ENCODE measurements at places on chromosomes 13 and 19.

- no peak for DNase-seq
Measured at GRCh38 chr13:28574617-28575142, 79.8 kb upstream of the FLT1 start.

DNA sequence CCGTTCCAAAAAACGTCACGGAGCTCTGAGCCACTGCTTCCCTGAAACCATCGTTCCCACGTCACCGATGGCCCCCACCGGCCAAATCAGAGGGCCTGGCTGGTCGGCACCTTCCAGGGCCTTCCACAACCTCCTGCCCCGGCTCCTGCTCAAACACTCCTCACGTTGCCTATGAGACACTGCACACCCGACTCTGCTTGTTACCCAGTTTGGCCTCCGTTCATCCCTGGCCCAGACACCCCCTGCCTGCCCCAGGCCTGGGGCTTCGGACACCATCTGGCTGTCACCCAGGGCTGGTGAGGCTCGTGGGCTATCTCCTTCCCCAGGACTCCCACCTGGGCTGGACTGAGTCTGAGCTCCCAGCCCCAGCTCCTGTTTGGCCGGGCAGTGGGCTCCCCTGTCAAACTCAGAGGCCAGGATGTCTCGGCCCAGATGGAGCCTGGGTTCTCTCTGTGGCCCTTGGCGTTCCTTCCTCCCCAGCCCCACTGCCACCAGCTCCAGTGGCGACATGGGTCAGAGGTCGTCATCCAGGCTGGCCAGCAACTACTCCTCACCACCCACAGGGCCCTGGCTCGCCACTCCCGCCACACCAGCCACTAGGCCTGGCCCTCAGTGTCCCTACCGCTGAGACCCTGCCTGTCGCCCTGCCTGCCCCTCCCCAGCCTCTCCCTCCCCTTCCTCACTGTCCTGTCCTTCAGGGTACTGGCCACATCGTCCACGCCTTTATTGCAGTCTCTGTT is 17.7 kb downstream of the CERS1 start:
- DNase-seq = no peak

DNA sequence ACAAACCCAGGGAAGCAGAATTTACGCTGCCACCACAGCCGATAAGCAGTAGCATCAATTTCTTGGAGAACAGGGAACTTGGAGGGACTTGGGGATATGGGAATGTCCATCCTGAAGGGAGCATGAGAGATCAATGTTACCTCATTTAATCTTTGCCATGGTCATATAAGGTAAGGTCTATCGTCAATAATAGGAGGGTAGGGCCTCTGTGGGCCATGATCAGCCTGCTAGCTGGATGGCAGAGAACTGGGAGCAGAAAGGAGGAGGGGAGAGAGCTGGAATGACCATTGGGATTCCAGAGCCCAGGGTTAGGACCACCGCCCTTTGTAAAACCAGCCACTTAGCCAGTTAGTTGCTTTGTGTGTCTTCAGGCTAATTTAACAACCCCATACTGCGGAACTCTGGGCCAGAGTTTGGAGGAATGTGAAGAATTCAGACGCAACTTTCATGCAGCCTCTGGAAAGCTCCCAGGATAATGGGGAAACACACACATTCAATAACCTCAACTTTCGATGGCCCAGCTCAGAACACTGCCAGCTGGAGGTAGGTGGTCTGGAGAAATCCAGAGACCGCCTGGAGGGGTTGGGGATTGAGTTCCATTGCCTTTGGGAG is 40.3 kb downstream of the ZNF557 start:
- no peak for DNase-seq

DNA sequence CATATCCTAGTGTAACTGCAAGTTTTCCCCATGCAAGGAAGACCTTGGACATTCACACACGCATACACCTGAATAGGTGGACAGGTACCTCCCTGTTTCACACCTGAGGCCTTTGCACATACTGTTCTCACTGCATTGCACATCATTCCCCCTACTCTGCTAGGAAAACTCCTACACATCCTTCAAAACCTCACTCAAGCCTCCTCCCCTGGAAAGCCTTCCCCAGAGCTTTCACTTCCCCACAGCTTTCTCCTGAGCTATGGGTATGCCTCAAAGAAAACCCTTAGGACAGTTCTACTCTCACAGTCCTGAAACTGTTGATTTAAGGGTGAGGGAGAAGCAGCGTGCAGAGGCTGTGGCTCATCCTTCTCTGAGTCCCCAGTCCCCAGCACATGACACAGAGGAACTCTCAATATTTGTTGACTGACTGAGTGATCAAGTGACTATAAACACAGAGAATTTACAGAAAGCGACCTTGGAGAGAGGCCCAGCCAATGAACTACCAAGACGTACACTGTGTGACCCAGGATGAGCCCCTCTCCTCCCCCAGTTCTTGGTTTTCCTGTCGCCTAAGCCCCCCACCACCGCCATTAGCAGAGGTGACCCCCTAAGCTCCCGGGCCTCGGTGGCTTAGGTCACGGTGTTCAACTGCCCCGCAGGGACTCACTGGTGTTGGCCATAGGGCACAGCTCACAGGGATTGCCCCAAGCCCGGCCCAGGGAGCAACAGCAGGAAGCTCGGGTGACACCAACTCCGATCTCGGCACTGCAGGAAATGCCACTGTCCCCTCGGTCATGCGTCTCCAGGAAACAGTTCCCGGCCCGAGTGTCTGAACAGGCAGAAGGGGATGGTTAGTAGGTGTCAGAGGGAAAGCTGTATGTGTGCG is 40.6 kb downstream of the FBN3 start:
- no peak for DNase-seq

- DNase-seq = no peak
Measured at GRCh38 chr13:67273001-67273400, 42.9 kb upstream of the PCDH9 start.

GRCh38 chr13:56923626-56924140 is 217.0 kb upstream of the PRR20A start:
- no peak for DNase-seq

DNA sequence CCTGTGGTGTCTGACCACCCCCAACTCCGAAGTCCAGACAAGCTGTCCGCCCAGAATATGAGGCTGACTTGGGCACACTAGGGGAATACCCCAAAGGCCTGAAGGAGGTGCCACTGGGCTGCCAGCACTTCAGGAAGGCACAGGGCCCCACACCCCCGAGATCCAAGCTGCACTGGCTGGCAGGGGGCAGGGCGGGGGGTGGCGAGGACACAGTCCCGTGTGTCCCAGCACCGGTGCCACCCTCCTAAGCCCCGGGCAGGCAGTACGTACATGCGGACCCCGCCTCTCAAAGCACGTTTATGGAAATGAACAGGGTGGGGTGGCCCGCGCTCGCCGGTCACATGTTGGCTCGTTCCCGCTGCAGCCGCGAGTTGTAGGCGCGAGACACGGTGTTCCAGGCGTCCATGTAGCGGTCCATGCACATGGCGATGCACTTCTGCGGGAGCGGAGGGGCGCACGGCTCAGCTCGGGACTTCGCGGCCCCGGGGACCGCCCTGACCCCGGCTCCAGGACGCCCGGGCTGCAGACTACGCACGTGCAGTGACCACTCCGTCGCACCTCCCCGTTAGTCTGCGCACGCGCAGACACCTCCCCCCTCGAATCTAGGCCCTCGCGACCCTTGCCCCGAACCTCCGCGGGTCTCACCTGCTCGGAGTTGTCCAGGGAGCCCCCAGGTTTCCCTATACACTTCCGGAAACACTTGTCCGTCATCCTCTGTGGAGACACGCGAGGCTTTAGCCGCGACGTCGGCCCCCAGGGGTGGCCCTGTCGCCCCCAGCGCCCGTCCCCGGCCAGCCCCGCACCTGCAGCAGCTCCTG is 566 bp downstream of the TIMM13 start:
- peak; percentile 10 for DNase-seq

DNA sequence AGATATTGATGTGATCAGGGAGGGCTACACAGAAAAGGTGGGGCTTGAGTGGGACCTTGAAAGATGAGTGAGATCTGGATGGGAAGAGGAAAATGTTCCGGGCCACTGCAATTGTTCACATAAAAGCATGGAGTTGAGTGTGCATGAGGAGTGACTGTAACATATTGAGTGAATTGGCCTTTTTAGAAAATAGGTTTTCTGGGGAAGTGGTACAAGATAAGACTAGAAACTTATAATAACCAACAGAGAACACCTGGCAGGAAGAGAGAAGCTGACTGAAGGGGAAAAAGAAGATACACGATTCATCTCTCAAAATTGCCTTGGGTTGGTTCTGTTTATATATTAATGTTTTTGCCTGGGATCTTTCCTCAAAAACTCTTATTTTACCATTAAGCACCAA is 32.2 kb downstream of the SLC10A2 start:
- DNase-seq = no peak

- no peak for DNase-seq
Measured at GRCh38 chr19:31160336-31160926, 188.8 kb downstream of the TSHZ3 start.

- DNase-seq = no peak
Measured at GRCh38 chr13:102236830-102237229, 165.0 kb downstream of the FGF14 start.

- DNase-seq = no peak
Measured at GRCh38 chr13:27797228-27797624, 4.9 kb downstream of the GSX1 start.

- no peak for DNase-seq
Measured at GRCh38 chr13:50521831-50522149, 321.7 kb downstream of the DLEU7 start.

GRCh38 chr13:89755729-89756492 is 1591.6 kb upstream of the MIR17HG start:
- no peak for DNase-seq

All from CD4-positive, alpha-beta memory T cell (primary cell).